ENCODE measurements at places on chromosomes 1 and 21.

GRCh38 chr1:57060451-57060850, 94.6 kb upstream of the C8B start:
- DNase-seq: no peak

- DNase-seq: no peak
These were observed 127.2 kb downstream of the ZSCAN20 start for GRCh38 chr1:33599516-33600115.

DNA sequence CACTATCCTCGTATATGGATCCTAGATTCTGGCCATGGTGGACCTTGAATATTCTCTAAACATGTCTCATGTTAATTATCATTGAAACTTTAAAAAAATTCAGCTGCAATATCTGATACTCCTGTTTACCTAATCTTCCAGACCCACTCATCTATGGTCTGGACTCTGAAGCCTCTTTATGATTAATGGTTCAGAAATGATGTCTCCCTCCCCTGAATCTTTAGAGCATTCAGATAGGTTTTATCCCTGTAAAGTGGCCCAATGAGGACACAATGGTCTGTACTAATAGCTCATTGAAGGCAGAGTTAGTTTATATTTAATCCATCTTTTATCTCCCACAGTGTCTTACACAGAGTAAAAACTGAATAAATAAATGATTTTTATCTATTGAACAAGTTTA, 53.0 kb upstream of the DUSP10 start:
- DNase-seq: no peak

GRCh38 chr1:203144661-203145060, 17.1 kb downstream of the ADORA1 start:
- DNase-seq: no peak

DNA sequence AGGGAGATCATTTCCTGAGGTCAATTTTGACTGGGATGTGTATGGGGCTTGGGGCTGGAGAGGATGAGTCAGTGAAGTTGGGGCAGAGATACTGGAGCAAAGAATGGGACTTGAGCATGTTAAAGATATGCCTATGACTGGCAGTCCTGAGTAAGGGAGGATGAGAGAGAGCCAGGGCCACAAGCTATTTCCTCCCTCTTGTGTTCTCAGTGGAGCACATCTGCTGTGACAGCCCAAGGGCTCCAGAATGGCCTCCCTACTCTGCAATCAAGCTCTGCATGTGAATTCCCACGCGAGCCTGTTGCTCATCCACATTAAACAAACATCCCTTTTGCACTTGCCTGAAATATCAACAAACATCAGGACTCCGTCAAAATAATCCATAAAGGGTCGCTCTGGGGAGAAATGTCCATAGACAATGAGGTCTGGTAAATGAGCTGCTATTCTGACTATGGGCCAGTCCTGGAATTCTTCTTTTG, 9.2 kb downstream of the ADCY10 start:
- DNase-seq: no peak

DNA sequence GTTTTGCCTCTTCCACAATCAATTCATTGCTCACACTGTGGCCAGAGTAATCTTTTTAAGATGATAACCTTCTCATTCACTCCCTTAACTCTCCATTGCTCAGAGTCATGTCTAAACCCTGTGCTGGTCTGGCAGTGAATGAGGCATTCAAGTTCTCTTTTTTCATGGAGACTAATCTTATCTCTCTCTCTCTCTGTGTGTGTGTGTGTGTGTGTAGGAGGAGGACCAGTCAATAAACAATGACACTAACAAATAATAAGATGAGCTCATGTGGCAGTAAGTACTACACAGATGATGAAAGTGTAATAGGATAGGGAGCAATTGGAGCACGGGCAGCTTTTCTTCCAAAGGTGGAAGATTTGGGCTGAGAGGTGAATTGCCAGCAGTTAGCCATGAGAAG, 122.0 kb upstream of the B3GALT2 start:
- DNase-seq: no peak

DNA sequence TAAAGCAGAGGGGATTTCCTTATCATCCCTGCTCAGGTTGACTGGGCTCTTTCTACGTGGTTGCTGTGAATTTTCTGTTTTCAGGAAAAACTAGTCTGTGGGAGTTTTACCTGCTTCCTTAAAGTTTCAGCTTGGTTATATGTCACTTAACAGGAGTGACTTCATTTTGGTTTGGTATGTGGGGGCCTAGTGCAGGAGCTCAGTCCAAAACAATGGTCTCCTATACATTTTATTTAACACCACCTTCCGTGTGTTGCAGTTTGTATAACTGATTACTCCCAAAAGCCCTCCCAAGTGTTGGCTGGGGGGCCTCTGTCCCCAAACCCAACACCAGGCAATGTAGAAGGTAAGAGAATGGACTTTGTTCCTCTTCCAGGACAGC, 5.3 kb downstream of the IL23R start:
- DNase-seq: no peak

- DNase-seq: no peak
These were observed 49.1 kb downstream of the TRABD2B start for GRCh38 chr1:47948126-47948525.

GRCh38 chr1:44405798-44406736, 1.0 kb downstream of the RNF220 start:
- no peak for DNase-seq
